ENCODE measurements at places on chromosomes 1 and 21.

GRCh38 chr1:212062832-212063438 lies 27.4 kb downstream of the DTL start:
- DNase-seq: no peak

- no peak for DNase-seq
These were observed 4.2 kb downstream of the FMO1 start for GRCh38 chr1:171252482-171252881.

GRCh38 chr1:54798769-54799641 lies 2.1 kb downstream of the TTC22 start:
- no peak for DNase-seq

GRCh38 chr1:226625832-226626576 lies 77.4 kb downstream of the STUM start:
- no peak for DNase-seq

GRCh38 chr1:39106801-39107327 lies 80.7 kb downstream of the NDUFS5 start:
- no peak for DNase-seq

GRCh38 chr1:66269222-66269621 lies 264.7 kb upstream of the SGIP1 start:
- DNase-seq: no peak

DNA sequence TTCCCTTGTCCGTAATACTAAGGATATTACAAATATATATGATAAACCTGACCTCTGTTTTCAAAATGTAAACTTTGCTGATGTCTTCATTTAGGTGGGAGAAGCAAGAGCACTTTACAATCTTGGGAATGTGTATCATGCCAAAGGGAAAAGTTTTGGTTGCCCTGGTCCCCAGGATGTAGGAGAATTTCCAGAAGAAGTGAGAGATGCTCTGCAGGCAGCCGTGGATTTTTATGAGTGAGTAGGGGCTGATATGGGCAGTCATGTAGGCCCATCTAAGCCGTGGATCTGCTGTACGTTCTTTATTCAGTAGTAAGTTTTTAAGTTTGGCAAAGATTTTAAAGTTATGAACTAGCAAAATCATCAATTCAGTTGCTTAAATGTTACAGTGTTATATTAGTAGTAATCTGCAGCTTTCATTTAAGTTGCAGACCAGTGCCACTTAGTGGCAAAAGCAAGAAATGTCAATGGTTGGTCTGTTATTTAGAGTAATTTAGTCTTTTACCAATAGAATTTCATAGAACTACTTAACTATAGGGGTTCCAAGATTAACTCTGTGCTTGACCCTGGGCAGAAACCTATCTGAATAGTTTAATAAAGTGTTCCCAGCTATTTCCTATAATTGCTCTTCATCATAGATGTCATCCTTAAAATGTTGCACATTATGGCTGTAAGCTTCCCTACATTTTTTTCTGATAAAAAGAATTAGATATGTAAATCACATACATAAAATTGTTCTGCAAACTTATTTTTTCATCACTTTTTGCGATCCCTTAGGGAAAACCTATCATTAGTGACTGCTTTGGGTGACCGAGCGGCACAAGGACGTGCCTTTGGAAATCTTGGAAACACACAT lies 21.3 kb downstream of the GPSM2 start:
- no peak for DNase-seq

DNA sequence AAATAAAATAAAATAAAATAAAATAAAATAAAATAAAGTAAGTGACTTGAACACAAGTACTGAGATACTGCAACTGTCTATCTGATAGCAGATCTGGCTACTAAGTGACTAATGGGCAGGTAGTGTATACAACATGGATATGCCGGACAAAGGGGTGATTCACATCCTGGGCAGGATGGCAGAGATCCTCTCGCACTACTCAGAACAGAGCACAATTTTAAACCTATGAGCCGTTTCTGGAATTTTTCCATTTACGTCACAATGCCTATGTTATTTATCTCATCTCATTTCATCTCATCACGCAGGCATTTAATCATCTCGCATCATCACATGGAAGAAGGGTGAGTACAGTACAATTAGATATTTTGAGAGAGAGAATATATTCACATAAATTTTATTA lies 233.3 kb upstream of the COA6 start:
- no peak for DNase-seq

DNA sequence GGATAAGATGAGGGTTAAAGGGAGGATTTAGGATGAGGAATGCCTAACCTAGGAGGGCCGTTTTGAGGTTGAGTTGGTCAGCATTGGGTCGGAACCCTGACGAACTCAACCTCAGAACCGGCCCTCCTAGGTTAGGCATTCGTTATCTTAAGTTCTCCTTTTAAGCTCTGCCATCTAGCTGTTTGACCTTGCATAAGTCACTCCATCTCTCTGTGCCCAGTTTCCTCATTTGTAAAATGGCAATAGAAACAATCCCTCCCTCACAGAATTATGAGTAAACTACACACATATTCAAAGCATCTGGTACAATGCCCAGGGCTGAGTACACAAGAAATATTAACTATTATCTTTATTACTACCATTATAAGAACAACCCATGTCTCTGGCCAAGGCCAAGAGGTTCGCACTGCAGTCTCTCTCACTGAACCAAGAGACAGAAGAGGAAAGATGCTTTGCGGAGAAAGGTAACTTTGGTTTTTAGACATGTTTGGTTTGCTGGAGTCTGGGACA lies 4.8 kb downstream of the ABCB10 start:
- no peak for DNase-seq

- DNase-seq: no peak
These were observed 128.0 kb downstream of the TNNI3K start for GRCh38 chr1:74363220-74363619.

GRCh38 chr1:53521924-53522552 lies 62.8 kb downstream of the DMRTB1 start:
- no peak for DNase-seq

DNA sequence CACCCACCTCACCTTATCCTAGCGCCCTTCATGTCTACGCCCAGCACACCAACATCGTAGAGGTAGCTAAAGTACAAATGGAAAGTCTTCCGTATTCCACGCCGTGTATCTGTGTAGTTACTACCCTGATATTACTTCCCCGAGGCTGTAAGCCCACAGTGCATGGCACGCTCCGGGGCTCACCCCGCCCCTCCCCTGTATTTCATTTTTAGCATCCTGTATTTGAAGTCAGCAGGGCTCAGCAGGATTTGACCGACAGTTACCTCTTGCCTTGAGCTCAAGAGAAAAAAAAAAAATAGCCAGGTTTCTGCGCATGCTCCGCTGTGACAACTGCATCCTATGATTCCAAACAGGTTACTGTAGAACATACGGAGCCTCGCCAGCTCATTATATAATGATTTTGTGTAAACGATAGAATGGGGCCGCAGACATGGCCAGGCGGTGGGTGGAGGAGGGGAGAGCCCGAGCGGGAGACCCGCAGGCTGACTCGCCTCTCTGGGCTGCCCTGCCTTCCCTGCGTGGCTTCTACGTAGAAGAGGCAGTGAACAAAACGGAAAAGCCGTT lies 1.3 kb downstream of the ABCG1 start:
- DNase-seq: no peak

DNA sequence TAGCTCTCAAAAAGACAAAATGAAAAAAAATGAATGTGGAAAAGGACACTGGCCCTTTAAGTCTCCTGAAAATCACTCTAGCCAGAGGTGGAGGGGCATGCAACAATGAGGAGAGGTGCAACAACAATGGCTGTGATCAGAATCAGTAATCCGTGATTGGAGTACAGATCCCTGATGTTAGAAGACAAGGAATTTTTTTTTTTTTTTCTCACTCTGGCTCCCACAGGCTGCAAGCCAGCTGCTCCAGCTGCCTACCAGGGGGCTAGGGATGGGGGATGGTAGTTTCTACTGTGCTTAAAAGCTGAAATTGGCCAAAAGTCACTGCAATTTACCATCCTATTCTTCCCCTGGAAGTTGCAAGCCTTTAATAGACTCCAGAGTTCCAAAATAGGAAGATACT lies 54.5 kb downstream of the STYXL2 start:
- DNase-seq: no peak

DNA sequence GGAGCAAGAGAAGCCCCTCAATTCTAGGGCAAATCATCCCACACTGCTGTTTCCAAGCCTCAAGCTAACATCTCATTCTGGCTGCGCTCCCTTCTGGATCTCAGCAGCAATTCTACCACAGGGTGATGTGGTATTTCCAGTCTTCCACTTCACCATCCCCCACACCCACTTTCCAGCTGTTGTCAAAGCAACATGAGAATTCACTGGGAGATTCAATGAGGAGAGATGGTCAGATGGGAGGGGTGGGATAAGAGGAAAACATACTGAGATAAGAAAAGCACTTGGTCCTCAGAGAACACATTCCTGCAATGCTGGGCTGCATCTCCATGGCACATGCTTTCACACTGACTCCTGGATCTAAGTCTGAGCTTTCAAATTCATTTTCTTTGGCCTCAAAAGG lies 47.3 kb upstream of the LRRC52 start:
- DNase-seq: no peak

DNA sequence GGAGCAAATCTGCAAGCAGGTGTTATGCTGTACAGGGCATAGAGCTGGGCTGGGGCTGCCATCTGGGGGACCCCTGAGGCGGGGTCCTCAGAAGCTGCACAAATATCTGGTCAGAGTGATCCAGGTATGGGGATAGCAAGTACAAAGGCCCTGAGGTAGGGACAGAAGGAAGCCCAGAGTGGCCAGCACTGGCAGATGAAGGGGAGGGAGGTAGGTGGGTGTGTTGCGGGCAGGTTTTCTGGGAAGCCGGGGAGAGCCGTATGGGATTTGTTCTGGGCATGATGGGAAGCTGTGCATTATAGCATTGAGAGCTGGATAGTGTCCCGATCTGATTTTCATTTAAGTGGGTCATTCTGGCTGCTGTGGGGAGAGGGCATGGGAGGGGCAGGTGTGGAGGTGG lies 102.7 kb downstream of the ARHGEF10L start:
- DNase-seq: no peak

GRCh38 chr1:160879056-160879455 lies 5.9 kb downstream of the ITLN1 start:
- DNase-seq: no peak

GRCh38 chr1:64440183-64440826 lies 29.6 kb upstream of the CACHD1 start:
- no peak for DNase-seq

DNA sequence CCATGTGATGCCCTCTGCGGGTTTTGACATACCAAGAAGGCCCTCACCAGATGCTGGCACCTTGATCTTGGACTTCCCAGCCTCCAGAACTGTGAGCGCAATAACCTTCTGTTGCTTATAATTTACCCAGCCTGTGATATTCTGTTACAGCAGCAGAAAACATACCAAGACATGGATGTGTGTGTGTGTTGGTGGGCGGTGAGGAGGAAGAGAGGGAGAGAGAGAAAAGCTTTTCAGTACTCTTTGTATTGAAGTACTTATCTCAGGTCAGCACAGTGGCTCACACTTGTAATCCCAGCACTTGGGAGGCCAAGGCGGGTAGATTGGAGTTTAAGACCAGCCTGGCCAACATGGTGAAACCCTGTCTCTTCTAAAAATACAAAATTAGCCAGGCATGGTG lies 23.1 kb downstream of the TRAPPC10 start:
- DNase-seq: no peak

DNA sequence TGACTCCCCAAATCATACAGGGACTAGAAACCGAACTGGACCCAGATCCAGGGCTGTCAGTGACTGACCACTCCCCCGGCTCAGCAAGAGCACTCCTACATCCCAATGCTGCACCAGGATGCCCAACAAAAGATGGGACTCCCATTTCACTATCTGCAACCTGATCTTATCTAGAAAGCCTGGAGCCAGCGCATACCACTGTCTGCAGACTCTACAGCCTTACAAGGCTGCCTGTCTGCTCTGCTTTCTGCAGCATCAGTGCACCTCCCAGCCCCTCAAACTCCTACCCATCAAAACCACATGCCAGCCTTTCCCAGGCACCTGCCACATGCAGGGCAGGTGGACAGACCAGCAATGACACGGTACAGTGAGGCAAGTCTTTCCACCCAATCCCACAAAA lies 52.2 kb downstream of the SSBP3 start:
- no peak for DNase-seq

DNA sequence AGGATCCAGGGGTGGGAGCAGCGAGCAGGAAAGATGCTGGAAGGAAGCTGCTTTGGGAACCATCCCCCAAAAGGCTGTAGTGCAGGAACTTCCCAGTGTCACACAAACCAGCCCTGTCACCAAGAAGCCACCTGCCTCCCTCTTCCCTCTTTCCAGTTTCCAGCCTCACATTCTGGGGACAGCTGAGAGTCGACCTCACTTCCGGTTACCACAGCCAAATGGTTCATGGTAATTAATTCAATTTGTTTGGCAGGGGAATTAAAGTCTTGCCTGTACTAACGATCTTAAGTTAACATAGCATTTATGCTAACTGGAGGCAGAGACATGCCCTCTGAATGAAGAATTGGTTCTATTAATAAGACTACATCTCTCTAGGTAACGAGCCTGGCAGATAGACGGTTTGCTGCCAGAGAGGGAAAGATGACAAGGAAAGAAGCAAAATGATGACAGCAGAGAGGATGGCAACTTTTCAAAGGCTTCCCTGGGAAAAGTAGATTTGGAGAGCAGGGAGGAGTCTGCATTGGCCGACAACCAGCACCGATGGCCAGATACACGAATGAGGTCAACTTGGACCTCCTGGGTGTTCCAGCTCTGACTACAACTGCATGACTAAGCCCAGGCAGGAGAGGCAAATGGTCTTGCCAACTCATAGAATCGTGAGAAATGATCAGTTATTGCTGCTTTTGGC lies 64.1 kb downstream of the TMCO4 start:
- DNase-seq: no peak

- DNase-seq: no peak
These were observed 121.7 kb upstream of the DUSP10 start for GRCh38 chr1:221863635-221864034.

DNA sequence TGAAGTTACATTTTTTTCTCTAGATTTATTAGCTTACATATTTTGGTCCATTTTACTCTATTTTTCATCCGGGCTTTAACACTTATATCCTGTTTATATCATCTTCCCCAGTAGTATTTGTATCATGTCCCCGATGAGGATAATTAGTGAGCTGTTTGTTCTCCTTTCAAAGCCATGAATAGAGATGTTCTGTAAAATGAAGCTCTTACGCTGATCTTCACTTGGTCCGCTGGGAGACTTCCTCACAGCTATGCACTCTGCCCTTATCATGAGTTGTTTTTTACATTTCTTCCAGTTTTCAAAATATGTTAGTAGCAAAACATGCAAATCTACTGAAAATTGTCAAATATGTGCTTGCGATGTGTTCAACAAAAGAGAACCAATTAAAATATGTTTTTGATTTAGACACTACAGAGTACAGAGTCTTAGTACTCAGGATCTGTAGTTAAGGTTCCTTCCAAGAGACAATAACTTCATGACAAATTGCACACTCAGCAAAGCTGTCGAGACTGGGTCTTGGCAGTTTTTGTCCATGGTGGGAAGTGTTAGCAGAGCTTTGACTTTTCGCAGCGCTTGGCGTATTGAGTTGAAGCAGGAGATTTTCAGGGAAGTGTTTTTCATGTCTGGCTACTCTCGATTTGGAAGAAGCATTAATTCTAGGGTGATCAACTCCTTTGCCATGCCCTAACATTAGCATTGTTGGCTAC lies 292.0 kb upstream of the ADAMTS5 start:
- DNase-seq: no peak

DNA sequence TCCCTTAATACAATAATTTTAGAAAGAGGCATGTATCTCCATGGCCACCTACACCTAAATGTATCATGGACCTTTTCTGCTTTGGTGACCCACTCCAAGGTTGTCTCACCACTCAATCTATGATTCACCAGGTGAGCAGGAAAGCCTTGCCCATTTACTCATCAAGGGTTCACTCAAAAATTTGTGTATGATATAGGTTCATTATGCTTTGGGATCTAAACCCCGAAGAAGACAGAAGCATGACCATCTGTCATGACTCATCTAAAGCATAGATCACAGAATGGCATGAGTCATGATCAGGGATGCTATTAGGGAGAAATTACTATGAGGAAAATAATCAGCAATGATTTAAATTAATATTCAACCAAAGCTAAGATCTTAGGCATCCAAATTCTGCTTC lies 38.5 kb downstream of the PYHIN1 start:
- no peak for DNase-seq
